ENCODE measurements at places on chromosomes 3 and 15.

DNA sequence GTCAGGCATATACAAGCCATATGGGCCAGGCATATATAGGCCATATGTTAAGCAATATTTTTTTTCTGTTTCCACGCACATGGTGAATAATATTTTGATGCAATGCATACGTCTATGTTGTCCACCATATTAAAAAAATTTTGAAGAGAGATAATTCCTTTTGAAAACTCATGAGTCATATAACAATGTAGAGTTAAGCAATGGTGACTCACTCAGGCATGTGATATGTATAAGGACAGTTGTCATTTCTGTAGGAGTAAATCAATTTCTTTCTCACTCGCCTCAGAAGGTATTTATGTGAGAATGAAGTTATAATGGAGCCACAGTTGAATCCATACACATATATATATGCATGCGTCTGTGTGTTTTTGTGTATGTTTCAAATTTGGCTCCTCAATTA lies 272.6 kb downstream of the EPHA3 start:
- DNase-seq: no peak

DNA sequence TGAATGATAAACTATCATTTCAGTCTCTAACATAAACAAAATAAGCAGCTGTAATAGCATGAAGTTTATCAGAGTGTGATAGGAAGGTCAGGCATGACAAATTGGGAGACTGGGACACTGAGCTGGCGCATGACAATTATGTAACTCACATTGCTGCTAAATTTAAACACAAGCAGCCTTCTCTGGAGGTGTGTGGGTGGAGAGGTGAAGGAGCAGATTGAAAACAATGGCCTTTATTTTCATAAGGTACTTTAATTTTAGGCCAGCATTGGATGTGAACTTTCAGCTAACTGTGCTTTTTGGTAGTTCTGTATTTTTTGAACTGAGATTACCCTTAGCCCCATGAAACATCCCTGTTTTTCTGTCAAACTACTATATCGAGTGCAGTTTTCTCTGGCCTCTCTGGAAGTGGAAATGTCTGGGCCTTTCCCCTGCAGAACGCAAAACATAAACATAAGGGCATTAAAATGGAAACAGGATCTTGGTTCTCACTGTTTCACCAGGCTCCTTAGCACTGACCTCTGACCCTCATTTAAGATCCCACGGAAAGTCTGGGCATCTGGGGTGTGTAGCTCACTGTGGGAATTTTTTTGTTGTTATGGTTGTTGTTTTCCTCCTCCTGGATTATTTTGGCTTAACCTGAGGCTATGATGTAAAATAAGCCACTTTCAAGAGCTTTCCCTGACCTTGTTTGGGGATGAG lies 160.1 kb upstream of the DPH6 start:
- DNase-seq: no peak

GRCh38 chr15:28931828-28932227 lies 46.1 kb downstream of the APBA2 start:
- DNase-seq: no peak

GRCh38 chr3:120033596-120033995 lies 60.7 kb downstream of the GSK3B start:
- DNase-seq: peak; percentile 59

DNA sequence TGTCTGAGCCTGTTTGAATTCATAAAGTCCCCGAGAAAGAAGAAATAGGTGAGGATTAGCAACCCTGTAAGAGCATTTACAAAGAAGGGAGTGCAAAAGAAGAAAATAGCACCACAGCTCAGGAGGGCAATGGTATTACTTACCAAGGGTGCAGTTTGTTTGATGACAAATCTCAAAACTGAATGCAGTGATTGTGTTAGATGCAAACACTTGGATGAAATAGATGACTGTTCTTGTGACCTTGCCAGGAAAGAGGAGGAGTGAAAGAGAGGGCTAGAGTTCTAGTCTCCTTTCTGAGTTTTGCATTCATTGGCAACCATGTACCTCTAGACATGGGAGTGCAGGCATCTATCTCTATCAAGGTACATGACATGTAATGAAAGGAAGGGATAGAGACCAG lies 1030.8 kb upstream of the CFAP20DC start:
- no peak for DNase-seq

DNA sequence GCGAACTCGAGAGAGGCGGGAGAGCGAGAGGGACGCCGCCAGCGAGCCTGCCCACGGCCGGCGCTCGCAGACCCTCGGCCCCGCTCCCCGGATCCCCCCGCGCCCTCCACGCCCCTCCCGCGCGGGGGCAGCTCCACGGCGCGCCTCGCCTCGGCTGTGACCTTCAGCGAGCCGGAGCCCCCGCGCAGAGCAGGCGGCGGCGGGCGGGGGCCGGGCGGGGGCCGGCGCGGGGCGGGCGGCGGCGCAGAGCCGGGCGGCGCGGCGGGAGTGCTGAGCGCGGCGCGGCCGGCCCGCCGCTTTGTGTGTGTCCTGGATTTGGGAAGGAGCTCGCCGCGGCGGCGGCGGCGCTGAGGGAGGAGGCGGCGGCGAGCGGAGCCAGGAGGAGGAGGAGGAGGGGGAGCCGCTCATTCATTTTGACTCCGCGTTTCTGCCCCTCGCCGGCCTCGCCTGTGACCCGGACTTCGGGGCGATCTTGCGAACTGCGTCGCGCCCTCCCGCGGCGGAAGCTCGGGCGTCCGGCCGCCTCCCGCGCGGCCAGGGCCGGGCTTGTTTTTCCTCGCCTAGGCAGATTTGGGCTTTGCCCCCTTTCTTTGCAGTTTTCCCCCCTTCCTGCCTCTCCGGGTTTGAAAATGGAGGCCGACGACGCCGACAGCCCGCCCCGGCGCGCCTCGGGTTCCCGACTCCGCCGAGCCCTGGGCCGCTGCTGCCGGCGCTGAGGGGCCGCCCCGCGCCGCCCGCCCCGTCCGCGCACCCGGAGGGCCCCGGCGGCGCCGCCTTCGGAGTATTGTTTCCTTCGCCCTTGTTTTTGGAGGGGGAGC lies 524 bp downstream of the IGF1R start:
- peak; percentile 32 for DNase-seq

DNA sequence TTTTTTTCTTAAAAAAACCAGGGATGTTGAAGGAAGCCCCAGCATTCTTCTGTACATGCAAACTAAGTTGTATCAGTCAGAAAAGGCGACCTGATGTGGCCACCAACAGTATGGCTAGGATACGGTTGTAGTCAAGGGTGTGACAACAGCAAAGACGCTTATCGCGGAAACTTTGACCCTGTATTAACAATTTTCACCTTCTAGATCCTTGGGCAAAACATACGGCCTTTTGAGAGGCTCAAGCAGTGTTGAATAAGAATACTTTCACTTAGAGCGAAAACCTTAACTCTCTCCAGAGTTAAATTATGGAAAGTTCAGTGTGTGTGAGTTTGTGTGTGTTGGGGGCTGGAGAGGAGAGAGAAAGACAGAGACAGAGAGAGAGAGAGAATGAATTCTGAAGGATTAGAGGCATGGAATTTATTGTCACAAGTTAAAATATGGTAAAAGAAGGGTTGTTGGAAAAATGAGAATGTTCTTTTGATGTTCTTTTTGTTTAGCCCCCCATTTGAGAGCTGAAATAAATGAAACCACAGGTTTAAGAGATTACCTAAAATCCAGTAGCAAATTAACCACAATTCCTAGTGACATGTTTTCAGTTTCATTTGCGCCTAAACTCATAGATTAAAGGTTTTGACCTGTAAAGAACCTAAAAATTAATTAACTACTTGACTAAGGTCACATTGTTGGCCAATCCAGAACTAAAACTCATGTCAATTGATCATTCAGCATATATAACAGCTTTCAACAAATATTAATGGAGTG lies 9.2 kb downstream of the ALCAM start:
- no peak for DNase-seq

DNA sequence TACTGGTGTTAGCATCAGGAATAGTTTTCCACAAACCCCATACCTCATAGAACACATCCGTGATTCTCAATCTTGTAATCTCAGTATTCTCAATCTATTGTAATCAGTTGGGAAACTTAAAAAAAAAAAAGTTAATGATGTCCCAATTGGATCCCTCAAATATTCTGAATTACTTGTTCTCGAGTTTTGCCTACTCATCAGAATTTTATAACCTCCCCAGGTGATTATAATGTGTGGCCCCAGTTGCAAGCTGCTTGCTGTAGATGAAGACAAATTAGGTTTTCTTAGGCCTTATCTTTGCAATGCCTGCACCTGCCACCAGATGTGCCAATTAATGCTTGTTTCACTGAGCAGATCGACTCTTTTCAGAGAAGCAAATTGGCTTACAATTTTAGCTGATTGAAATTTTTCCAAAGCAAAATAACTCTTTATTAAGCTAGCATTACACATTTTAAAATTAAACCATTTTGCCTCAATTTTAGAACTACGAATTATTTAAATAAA lies 19.0 kb upstream of the DIPK2A start:
- no peak for DNase-seq

DNA sequence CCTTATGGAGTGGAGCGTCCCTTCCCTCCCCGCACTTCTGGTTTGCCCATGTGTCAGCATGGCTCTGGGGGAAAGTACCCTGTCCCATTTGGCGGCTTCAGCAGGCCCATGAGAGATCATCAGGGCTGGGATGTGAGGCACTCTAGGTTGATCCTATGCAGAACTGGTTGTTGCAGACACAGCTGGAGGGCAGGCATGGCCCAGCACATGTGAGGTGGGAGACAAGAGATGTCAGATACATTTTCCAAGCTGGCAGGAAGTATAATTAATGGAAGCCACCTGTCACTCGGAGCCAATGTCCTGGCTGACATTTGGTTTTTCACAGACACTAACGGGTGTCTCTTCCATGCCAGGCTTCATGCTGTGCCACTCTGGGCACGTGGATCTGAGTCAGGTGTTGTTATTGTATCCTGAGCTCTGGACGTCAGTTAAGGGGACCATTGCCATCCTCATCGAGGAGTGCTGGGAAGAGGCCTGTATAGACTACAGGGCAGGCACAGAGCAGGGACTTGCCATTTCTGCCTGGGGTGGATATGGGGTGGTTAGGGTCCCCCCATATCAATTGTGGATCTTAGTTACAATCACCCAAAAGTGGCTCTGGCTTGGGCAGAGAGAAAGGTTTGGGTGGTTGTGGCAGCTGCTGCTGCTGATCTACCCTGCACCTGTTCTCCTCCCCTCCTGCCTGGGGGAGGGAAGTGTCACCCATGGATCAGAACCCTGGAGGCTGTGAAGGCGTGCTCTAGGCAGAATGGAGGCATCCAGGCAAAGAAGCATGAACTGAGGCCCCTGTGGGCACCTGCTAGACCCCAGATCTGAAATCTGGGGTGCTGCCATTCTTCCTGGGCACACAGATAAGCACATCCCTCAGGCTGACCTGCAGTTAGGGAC lies 140.7 kb downstream of the FBLN2 start:
- DNase-seq: no peak

GRCh38 chr15:63715818-63716217 lies 117.9 kb downstream of the HERC1 start:
- no peak for DNase-seq

DNA sequence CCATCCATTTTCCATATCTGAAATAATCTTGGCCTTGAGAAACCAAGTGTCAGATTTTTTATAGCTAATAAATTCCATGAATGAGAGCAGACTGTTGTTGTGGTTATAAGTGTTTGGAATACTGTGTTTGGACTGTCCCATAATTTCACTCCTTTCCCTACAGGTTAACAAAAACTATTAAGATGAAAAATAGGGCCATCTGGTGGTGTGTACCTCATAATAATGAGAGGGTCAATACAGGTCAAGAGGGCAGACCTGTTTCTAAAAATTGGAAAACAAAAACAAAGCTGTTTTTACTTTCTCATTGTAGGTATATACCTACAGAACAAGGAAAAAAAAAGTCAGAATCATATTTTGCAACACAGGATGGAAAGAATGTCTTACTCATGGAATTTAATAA lies 553.8 kb upstream of the SGO1 start:
- no peak for DNase-seq

GRCh38 chr3:184186184-184186901 lies at the start of gene ABCF3:
TSS of gene ABCF3 (plus strand) at chr3:184186199. CDS start at chr3:184186208, 9 bp downstream.
- no peak for DNase-seq

DNA sequence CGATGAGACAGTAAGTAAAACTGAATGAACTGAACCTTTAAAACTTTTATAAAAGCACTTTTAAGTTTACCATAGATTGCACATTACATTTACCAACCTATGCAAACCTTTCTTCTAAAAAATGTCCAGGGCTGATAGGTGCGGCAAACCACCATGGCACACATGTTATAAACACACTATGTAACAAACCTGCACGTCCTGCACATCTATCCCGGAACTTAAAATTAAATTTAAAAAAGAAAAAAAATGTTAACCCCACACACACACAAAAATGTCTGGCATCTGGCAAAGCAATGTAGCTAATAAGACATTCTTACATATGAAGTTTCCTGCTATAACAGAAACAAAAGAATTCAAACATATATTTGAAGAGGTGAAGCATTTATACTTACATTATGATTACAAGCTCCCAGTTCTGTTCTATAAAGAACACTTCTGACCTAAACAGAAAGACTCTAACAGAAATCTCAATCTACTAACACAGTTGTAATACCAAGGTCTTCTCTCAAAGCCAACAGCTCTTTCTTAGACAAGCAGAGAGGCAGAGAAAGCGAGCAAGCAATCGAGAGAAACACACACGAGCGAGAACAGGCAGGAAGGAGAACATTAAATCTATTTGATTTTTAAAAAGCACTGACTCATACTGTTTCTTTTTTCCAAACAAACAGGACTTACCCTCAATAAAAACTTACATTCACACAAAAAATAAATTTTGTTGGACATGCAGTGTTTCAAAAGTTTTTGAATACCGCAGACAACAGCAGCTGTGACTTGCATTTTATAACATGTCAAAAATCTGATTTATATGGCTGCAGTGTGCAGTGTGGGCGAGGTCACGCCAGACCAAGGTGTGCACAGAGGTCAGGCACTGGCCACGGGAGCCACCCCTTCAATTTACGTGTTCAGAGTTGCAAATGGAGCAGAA lies at the start of gene NRG4:
NRG4 (minus strand) TSS at position 798 of the 925 bp plus-strand sequence. CDS start 1,194 bp downstream, outside the sequence.
- DNase-seq: no peak

DNA sequence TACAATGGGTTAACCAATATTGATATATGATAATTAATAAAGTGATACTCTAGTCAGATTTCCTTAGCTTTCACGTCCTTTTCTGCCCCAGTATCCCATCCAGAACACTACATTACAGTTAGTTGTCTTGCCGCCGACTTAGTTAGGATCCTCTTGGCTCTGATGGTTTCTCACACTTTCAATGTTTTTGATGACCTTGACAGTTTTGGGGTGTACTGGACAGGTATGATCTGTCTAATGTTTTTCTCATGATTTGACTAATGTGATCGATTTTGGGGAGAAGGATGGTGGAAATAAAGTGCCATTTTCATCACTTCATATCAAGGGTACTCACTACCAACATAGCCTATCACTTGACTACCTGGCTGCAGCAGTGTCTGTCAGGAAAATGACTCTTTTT lies 245.0 kb upstream of the TMC3 start:
- DNase-seq: no peak

DNA sequence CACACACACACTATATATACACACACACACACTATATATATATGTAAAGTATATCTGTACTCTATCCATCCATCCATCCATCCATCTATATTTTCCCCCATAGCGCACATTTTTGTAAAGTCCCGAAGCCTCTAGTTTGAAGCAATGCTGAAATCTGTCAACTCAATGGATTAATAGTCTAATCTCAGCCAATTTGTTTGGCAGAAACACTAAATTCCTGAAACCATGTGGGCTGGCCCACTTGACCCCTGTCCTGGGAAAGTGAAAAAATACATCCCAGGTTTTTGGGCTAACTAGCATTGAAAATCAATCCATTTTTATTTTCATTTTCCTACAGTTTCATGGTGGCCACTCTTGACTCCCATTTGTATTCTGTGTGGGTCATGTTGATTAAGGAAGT lies 166.7 kb downstream of the SLCO3A1 start:
- DNase-seq: no peak

Measured in GDM1 (cell line).